ENCODE measurements at places on chromosomes 2 and 18.
A peak's percentile ranks its signal among the peaks of the same experiment; 100 is the strongest.

- DNase-seq, result peak; percentile 53
Measured at GRCh38 chr2:68225119-68225632, 27.2 kb downstream of the PPP3R1 start.

GRCh38 chr18:54203914-54204313, 20.6 kb downstream of the MBD2 start:
- DNase-seq, result no peak

DNA sequence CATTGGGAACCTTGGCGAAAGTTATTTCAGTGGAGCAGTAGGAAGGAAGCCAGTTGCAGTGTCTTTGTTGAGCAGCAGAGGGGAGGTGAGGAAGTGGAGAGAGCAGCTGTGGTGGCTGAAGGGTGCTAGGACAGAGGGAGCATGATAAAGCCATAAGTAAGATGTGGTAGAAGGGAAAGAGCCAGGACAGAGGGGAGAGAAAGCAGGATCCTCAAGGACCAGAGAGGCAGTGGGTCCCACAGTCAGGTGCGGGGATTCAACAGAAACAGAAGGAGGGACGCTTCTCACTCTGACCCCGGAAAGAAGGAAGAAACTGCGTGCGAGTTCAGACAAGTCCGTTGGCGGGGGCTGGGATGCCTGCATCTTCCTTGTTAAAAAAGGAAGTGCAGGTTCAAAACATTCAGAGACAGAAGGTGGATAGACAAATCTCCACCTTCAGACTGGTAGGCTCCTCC, at the start of gene CXCR2:
Gene CXCR2 (plus strand): TSS at position 403 of the 455 bp plus-strand sequence. CDS start 8,774 bp downstream, outside the sequence.
- no peak for DNase-seq

DNA sequence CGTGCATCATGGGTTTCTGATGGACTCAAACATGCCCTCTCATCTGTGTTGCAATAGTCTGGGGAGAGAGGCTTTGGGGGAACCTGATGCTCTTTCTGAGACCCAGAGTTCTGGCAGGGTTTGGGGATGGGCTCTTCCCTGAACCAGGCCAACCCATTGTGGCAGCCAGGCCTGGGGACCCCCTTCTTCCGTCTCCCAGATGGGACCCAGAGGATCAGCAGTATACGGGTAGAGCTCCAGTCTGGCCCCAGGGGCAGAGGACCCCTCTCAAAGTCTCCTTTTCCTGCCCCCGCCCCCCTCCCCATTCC, 333.7 kb downstream of the DYSF start:
- no peak for DNase-seq

DNA sequence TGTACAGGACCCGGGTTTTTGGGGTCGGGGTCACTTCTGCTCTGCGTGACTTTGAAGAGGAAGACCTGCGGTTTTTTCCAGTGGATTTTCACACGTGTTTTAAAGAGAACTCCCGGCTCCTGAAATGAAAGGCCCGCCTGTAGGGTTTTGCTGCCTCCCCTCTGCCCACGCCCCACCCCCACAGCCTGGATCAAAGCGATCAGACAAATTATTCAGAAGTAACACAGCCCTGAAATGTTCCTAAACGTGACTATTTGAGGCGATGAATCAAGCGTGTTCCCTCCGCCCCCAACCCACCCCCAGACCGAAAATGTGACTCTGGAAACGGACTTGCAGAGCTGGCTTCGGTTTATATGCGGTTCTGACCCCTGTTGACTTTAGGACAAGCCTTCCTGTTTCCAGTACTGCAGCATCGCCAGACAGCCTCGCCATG, 28.7 kb upstream of the SMIM21 start:
- DNase-seq, result no peak

GRCh38 chr18:78406743-78407465, 572.7 kb upstream of the SALL3 start:
- DNase-seq, result no peak

GRCh38 chr2:11578986-11579774, 45.3 kb downstream of the GREB1 start:
- no peak for DNase-seq

GRCh38 chr2:159910951-159911350, 112.9 kb upstream of the CD302 start:
- peak; percentile 41 for DNase-seq

- no peak for DNase-seq
Measured at GRCh38 chr2:16314691-16315457, 350.8 kb downstream of the CYRIA start.

- peak; percentile 3 for DNase-seq
Measured at GRCh38 chr2:118535171-118535817, 312.2 kb downstream of the EN1 start.

- no peak for DNase-seq
Measured at GRCh38 chr2:151886241-151886640, 58.0 kb upstream of the ARL5A start.

- DNase-seq, result no peak
Measured at GRCh38 chr18:13414102-13414501, 195.5 kb downstream of the LDLRAD4 start.
